GM23338 (cell line): ENCODE measurements at places on chromosomes 7 and 10. TPM values are rescaled to one million over a fixed set of nuclear protein-coding genes. Genes with fewer than 3 reads are reported as not detected.
A peak's percentile ranks its signal among the peaks of the same experiment; 100 is the strongest.

PRPS1L1 gene
- not detected in 2 replicates for total RNA-seq

DEPP1 gene
- total RNA-seq: 0.12 and 1.3 TPM in 2 replicates

NOBOX gene
- total RNA-seq: not detected in 2 replicates

C10orf105 gene
- 0.17 and 0.19 TPM in 2 replicates for total RNA-seq

ZNF22 gene
- 38.7 and 40.5 TPM in 2 replicates for total RNA-seq

TBX20 gene
- 0.12 and 0.69 TPM in 2 replicates for total RNA-seq

GPR15LG gene
- not detected in 2 replicates for total RNA-seq

ABCB4 gene
- total RNA-seq: 1.2 and 3.0 TPM in 2 replicates

RSPH10B2 gene
- 1.1 and 1.2 TPM in 2 replicates for total RNA-seq

ITGB8 gene
- total RNA-seq: 3.0 and 3.5 TPM in 2 replicates

MSS51 gene
- total RNA-seq: 3.9 and 5.1 TPM in 2 replicates

TMEM196 gene
- total RNA-seq: not detected in 2 replicates

DNA sequence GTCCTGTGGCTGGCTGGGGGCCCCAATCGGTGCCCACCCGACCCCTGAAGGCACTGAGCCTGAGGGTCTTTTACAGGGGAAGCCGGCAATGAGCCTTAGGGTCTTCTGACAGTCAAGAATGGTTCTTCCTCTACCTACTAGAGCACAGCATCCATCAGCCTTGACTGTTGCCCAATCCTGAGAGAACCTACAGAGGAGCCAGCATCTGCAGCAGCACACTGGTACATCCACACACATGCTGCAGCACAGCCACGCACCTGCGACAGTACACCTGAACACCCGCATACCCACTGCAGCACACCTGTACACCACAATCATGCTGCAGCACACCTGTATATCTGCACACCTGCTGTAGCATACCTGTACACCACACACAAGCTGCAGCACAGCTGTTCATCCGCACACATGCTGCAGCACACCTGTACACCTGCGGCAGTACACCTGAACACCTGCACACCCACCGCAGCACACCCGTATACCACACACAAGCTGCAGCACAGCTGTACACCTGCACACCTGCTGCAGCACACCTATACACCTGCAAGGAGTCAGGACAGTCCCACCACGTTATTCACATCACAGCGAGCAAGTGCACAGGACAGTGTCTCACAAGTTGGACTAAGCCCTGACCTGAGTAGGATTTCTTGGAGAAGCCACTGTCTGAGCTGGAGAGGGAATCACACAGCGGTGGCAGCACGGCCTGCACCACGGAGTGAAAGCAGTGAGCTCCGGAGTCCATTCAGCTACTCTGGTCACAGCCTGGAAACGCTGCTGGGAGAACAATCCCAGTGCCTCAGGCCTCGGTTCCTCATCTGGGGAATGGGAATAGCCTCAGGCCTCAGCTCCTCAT is 56.4 kb downstream of the VIPR2 start:
- no peaks in the 10 kb centered on the region for H3K36me3 ChIP-seq
- no peak overlapping the region for H3K4me3 ChIP-seq
- H3K27me3 ChIP-seq: no peaks in the 10 kb centered on the region

DNA sequence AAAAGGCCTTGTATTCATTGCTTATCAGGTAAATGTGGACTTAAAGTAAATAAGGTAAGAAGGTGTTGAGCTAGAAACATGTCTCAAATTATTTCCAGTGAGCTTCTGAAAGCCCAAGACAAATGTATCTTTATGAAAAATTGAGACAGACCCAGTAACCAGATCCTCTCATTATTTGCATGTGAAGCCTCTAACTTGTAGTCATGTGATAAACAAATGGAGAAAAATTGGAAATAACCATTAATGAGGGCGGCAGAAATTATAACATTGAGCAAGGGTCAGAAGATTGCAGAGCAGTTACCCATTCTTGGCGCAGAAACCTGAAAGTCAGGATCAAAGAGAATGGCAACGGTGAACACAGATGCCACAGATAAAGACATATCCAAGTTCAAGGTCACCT is at the start of gene TAS2R40:
TSS of gene TAS2R40 (plus strand) at position 301 of the 400 bp plus-strand sequence. CDS start at position 343, 42 bp downstream.
- no peaks in the 10 kb centered on the region for H3K27me3 ChIP-seq
- no peak for DNase-seq
- no peaks in the 10 kb centered on the region for H3K4me1 ChIP-seq
- no peak within 1 kb of the TSS for H3K4me3 ChIP-seq
- no peak within 1 kb of the TSS for H3K27ac ChIP-seq

DNA sequence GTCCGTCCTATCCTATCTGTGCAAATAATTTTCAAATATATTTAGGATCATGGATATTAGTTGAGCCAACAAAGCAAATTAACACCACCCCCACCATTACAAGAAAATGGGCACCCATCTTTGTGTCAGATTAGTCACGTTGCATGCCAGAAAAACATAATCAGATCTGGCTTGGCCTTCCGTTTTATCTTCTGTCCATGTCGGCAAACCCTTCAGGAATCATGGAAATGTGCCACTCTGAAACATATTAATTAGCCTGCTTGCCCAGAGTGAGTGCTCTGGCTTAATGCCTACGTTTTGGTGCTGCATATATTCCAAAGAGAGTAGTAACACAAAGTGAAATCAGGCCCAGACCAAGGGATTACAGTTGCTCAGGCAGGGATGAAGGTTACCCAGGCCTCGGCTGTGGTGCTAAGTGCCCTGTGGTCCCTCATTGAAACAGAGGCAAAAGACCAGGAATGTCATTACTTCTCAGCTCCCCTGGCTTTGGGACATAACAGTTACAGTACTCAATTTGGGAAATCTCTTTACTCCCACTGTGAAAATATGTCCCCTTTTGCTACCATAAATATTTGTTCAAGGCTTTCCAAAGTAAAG is 154.0 kb upstream of the LSM8 start:
- no peak overlapping the region for H3K4me3 ChIP-seq
- no peaks in the 10 kb centered on the region for H3K36me3 ChIP-seq
- H3K27ac ChIP-seq: no peak overlapping the region

DNA sequence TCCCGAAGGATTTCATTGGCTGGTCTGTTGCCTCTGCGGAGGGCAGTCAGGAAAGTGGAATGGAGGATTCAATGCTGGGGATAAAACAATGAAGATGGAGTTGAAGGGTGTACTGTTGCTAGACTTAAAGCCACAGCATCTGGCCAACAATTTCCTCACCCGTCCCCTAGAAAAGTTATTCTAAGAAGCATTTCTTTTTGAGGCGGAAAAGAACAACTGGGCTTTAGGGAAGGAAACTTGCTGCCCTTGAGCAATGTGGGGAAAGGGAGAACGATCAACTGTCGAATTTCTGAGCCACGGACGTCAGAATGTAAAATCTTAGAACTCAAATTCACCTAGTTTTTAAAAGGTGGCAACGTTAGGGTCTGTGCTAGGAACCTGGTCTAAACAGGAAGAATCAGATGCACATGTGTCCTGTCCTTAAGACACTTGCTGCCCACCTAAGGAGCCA is 664 bp downstream of the FMC1 start:
- DNase-seq: no peak
- 0 out of 2 replicates have a peak, but pooled peaks cover 3% of the 10 kb centered on the region for H3K4me1 ChIP-seq
- peak overlapping the region; percentile 100 for H3K27ac ChIP-seq
- peak overlapping the region; percentile 63 for H3K4me3 ChIP-seq

- H3K27me3 ChIP-seq: no peaks in the 10 kb centered on the region
- no peak for DNase-seq
- H3K4me3 ChIP-seq: no peak overlapping the region
- H3K27ac ChIP-seq: no peak overlapping the region
- H3K4me1 ChIP-seq: no peaks in the 10 kb centered on the region
These were observed 189.8 kb downstream of the JCAD start for GRCh38 chr10:29869593-29869992.

GRCh38 chr7:128687131-128687530 is 15.0 kb downstream of the GARIN1A start:
- DNase-seq: no peak
- no peak overlapping the region for H3K4me3 ChIP-seq
- H3K27me3 ChIP-seq: no peaks in the 10 kb centered on the region
- H3K36me3 ChIP-seq: no peaks in the 10 kb centered on the region

DNA sequence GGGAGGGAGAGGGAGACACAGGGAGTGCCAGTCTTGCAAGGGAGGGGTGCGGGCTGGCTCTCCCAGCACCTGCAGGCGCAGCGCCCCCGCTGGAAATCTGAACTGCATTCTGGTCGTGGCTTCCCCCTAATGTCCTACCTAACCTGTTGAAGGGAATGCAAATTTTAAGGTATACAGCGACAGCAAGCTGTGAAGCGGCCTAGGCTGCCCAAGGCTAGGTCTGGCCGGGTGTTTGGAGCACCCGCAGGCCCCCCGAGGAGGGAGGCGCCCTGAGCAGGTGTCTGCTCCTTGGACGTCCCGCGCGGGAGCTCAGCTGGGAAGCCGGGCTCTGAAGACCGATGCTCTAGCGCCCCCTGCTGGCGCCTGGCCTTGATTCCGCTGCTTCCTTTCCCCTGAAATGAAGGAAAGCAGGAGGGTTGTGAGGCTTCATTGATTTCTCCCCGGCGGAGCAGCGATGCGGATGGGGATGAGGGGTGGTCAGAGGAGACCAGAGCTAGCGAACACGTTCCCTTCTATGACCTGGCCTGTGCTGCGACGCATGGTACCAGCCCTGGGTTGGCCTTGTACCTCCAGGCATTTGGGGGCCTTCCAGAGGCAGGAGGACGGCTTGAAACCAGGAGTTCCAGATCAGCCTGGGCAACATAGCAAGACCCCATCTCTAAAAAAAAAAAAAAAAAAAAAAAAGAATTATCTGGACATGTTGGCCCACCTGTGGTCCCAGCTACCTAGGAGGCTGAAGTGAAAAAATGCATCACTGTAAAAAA is 601.3 kb downstream of the GALNT17 start:
- H3K27me3 ChIP-seq: no peaks in the 10 kb centered on the region
- H3K4me3 ChIP-seq: peak overlapping the region; percentile 67
- H3K4me1 ChIP-seq: peaks cover 6% of the 10 kb centered on the region; the same call in 1 of the 2 replicates
- H3K27ac ChIP-seq: no peak overlapping the region

GRCh38 chr10:32692174-32692573 is 246.2 kb downstream of the CCDC7 start:
- no peak overlapping the region for H3K4me3 ChIP-seq
- peaks cover 5% of the 10 kb centered on the region; the same call in 1 of the 2 replicates for H3K36me3 ChIP-seq
- DNase-seq: no peak
- no peaks in the 10 kb centered on the region for H3K4me1 ChIP-seq
- no peak overlapping the region for H3K27ac ChIP-seq
- no peaks in the 10 kb centered on the region for H3K27me3 ChIP-seq

DNA sequence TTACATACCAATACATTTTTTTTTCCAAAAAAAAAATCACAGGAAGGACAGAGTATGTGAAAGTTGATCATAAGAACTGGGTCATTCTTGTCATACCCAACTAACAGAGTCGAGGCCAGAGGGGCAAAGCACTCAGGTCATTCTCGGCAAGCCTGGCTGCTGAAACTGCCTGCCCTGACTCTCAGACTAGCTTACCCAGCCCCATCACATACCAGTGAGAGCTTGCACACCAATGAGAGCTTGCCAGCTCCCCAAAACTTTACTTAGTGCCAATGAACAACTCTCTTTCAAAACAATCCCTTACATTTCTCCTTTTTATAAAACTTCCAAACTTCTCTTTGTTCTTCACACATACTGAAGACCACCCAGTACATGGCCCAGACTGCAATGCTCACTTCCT is 48.9 kb downstream of the VOPP1 start:
- H3K36me3 ChIP-seq: no peaks in the 10 kb centered on the region
- peaks cover 64% of the 10 kb centered on the region for H3K4me1 ChIP-seq
- H3K27ac ChIP-seq: no peak overlapping the region
- H3K27me3 ChIP-seq: no peaks in the 10 kb centered on the region

GRCh38 chr10:86716466-86716865 is 40.0 kb upstream of the BMPR1A start:
- H3K4me3 ChIP-seq: no peak overlapping the region
- H3K36me3 ChIP-seq: no peaks in the 10 kb centered on the region
- H3K27me3 ChIP-seq: no peaks in the 10 kb centered on the region
- no peak for DNase-seq
- peaks cover 22% of the 10 kb centered on the region for H3K4me1 ChIP-seq
- no peak overlapping the region for H3K27ac ChIP-seq

- H3K4me3 ChIP-seq: no peak overlapping the region
- no peaks in the 10 kb centered on the region for H3K27me3 ChIP-seq
- H3K27ac ChIP-seq: no peak overlapping the region
These were observed 310.8 kb downstream of the TCERG1L start for GRCh38 chr10:131000743-131001142.

- no peaks in the 10 kb centered on the region for H3K27me3 ChIP-seq
- H3K4me1 ChIP-seq: peaks cover 62% of the 10 kb centered on the region
- H3K27ac ChIP-seq: peak overlapping the region; percentile 95
- DNase-seq: peak; percentile 80
- no peaks in the 10 kb centered on the region for H3K36me3 ChIP-seq
These were observed 2.6 kb downstream of the LDB1 start for GRCh38 chr10:102117391-102118159.

DNA sequence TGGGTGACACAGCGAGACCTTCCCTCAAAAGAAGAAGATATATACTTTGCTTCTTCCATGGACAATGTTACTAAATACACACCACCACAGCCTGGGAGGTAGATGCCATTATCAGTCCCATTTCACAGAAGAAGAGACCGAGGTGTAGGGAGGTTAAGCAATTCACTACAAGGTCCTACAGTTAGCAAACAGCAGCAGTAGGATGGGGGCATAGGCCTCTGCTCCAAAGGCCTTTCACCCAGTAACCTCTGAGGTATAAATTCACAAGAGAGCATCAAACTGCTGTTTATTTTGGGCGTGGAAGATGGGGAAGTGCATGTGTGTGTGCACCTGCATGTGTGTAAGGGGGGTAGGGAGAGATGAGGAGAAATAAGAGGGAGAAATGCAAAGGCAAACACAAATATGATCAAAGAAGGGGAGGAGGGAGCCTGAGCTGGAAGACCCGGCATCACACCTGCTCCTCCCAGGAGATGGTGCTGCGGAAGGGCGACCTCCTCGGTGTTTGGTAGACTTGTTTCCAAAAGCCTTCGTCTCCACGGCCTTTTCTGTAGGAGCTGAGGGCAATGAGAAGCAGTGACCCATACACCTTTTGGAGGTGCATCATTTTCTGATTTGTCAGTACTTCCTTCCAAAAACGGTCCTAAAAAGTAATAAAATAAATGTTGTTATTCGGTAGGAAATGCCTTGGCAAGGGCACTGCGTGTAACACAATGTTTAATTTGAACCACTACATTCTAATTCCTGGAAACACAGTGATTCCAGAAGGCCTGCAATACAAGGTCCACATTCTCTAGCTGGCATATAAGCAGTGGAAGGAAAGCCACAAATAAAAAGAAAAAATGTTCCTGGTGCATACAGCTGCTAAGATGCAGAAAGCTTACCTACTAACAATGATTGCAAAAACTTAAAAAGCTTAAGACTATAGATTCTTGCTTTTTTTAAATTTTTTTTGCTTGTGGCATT is 25.9 kb upstream of the ACSL5 start:
- H3K27me3 ChIP-seq: no peaks in the 10 kb centered on the region
- H3K27ac ChIP-seq: no peak overlapping the region
- DNase-seq: no peak
- no peak overlapping the region for H3K4me3 ChIP-seq
- H3K4me1 ChIP-seq: no peaks in the 10 kb centered on the region
- H3K36me3 ChIP-seq: no peaks in the 10 kb centered on the region
